Heart right ventricle (tissue), 16 donors: ENCODE measurements at places on chromosomes 3 and 15. TPM values are rescaled to one million over a fixed set of nuclear protein-coding genes. Genes with fewer than 3 reads are reported as not detected.

DNA sequence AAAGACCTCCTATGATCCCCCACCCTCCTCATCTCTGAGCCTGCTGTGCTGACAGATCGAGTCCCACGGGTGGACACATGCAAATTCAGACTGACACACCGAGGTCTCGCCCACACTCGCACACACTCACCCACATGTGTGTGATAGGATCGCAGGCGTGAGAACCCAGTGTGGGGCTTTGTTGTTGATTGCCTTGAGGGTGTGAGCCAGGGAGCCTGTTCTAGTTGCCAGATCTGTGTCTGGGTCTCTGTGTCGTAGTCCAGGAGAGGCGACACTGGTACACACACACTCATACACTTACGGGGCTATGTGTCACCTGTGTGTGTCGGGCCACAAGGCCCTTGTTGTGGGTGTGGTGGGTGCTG, 2.0 kb downstream of the EPHB3 start:
- DNase-seq = no peak

DNA sequence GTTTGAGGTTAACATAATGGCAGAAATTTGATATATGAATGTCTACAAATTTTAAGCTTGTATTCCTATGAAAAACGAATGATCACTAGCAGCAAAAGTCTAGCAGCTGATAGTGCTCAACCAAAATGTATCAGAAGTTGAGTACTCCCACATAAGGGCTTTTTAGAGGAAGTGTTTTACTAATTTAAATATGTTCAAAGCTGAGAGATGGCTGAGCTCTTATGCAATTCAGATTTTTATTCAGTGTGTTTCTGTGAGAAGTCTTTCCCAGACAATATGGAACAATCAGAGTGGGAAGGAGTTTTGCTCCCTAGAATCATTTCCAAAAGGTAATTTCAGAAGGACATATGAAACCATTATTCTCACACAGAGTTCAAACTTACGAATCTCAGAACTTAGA, 327.0 kb downstream of the ZPLD1 start:
- DNase-seq = no peak

CSTA gene
- 4.6 TPM for polyA plus RNA-seq

GRCh38 chr15:69533522-69533921, 80.9 kb downstream of the RPLP1 start:
- no peak for DNase-seq

IGF1R gene
- polyA plus RNA-seq = 3.4 TPM

DNA sequence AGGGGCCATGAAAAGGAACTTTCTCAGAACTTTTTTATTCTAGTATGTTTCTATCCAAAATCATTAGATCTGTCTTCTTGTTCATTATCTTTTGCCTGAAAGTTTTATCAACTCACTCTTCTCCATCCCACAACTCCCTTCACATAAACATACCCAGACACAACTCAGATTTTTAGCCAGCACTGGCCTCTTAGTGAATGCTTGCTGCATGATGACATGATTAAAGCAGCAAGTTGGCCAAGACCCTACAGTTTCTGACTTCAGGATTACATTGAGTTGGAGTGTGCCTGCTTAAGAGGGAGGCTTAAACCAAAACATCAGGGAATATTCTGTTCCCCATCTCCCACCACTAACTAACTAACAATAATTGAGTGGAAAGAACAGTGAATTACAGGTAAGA, 38.1 kb downstream of the PLSCR2 start:
- DNase-seq = no peak

GRCh38 chr15:80325206-80325605, 73.2 kb upstream of the CTXND1 start:
- no peak for DNase-seq

IL17RD gene
- 1.3 TPM for polyA plus RNA-seq

SLC25A20 gene
- 45.7 TPM for polyA plus RNA-seq

GRCh38 chr3:169901453-169901852, 9.9 kb upstream of the SAMD7 start:
- DNase-seq = no peak

DNA sequence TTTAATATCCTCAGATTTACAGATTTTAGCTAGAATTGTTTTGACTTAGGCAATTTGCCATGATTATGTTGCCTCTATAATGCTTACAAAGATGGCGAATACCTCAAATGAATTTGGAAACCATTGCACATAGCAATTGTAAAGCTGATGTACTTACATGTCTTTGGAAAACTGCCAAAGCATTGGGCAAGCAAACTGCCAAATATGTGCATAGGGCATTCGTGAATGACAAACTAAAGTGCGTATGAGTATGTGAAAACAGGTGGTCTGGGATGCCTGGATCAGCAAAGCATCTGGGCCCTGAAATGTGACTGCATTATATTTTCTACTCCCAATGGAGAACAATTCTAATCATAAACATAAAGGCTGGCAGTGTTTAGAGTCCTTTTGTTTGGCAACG, 445.3 kb upstream of the ROBO1 start:
- no peak for DNase-seq

ECE2 gene
- polyA plus RNA-seq = not detected

GRCh38 chr15:88144921-88145653, 111.5 kb downstream of the NTRK3 start:
- DNase-seq = no peak
